ENCODE measurements at places on chromosomes 11 and 22.

- no peak for DNase-seq
These were observed 5.8 kb upstream of the GCAT start for GRCh38 chr22:37801946-37802309.

DNA sequence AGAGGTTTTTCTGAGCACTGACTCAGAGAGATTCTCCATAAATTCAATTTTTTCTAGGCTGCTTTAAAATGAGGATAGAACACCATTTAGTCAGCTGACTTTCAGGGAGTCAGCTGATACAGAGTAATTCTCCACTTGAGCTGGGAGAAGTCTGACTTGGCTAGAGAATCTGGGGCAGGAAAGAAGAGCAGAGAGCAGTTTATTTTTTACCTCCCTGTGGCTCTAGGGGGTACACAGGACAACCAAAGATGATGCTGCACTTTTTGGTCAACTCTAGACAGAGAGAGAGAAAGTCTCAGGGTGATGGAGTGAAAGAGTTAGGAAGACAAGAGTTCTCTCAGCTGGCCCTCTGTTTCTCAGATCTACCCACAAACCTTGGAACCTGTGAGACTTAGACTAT lies 67.3 kb upstream of the EED start:
- DNase-seq: no peak

DNA sequence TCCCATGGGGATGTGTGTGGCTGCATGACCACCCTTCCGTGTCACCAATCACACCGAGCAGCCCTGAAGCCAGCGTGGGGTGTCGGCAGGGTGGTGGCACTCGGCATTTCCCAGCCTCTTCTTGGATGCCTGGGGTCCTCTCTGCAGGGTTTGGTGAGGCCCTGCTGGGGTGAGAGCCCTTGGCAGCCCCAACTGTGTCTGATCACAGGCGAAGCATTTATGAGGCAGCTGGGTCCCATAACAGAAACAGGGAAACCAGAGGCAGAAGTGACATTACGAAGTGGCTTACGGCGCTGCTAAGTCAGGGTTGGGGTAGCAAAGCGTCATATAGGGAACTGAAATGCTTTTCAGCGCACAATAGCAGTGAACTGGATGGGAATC lies 92.3 kb upstream of the SEPTIN5 start:
- DNase-seq: no peak

- no peak for DNase-seq
These were observed 200.8 kb upstream of the ZC3H12C start for GRCh38 chr11:109892321-109892794.

- DNase-seq: no peak
These were observed 571.7 kb downstream of the METTL15 start for GRCh38 chr11:28679795-28680468.

GRCh38 chr11:35126000-35126878 lies 12.7 kb upstream of the CD44 start:
- peak; percentile 66 for DNase-seq

GRCh38 chr11:72141066-72141465 lies 5.5 kb downstream of the FOLR3 start:
- DNase-seq: peak; percentile 37

DNA sequence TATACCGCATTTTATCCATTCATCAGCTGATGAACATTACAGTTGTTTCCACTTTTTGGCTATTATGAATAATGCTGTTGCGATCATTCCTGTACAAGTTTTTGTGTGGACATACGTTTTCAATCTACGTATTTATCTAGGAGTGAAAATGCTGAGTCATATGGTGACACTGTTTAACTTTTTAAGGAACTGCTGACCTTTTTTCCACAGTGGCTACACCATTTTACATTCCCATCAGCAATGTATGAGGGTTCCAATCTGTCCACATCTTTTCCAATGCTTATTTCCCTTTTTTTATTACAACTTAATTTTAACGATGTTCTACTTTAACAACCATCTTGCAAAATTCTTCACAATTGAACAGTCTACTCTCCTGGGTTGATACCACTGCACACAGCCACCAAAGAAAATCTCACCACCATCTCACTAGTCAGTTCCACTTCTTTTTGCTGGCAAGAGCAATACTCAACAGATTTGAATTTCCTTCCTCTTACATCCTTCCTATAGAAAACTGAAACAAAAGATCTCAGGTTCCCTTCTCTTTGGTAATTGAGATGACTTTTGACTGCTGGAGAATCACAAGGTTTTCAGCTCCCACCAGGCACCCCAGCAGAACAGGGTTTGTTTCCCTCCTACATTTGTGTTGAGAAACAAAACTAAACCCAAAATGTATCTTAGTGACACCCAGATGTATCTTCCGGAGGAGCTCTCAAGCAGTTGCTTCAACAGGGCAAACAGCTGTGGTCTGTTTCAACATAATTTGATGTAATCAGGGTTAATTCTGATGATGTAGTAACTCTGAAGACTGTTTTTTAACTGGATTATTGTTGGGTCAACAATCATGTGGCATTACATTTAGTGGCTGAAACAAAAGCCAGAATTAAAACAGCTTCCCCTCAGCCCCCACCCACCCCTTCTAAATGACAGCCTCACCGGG lies 7.0 kb upstream of the GAB2 start:
- DNase-seq: no peak

- DNase-seq: no peak
These were observed 6.2 kb downstream of the UVRAG start for GRCh38 chr11:75821202-75821601.

- no peak for DNase-seq
These were observed 22.8 kb downstream of the F2 start for GRCh38 chr11:46741600-46742484.

GRCh38 chr11:18668131-18668530 lies 30.4 kb upstream of the TMEM86A start:
- no peak for DNase-seq

GRCh38 chr11:29306527-29306926 lies 710.3 kb downstream of the KCNA4 start:
- no peak for DNase-seq

DNA sequence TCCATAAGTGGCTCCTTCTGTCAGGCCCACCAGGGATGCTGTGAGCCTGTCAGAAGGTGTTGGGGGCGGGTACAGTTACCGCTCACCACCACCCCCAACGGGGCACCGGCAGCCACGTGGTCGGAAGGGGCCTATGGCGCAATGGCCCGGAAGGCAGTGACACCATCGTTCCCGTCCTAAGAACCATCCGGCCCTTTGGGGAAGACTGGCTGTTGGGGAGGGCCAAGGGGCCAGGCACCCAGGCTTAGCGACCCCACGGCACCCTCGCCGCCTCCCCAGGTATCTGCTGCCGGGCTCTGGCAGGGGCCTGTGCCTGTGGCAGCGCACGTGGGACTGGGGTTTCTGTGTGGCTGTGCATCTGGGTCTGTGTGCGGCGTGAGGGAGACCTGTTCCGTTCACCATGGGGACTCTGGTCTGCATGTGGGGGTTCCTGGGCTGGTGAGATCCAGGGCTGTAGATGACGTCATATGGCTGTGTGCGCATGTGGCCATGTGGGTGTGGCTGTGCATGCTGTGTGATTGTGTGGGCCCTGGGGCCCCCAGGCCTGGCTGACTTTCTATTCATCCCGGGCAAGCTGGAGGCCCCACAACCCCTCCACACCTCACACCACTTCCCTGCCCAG lies 717 bp downstream of the OSM start:
- peak; percentile 91 for DNase-seq

DNA sequence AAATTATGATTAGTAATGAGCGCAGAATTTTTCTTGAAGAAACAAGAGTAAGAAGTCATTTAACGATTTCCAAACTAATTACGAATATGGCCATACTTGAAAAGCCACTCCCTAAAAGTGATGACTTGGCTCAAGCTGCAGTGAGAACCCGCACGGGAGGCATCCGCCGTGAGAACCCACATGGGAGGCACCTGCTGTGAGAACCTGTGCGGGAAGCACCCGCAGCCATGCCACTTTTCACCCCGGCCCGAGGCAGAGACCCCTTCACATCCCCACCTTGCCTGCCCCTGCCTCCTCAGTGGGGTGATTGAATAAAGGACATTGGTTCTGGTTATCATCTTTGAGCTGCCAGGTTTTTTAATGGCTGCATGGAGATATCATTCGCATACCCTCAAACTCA lies 89.7 kb downstream of the BRD1 start:
- DNase-seq: no peak

- DNase-seq: no peak
These were observed 44.3 kb upstream of the NNMT start for GRCh38 chr11:114251815-114252337.

- no peak for DNase-seq
These were observed 771.5 kb downstream of the DLG2 start for GRCh38 chr11:84855508-84856245.

DNA sequence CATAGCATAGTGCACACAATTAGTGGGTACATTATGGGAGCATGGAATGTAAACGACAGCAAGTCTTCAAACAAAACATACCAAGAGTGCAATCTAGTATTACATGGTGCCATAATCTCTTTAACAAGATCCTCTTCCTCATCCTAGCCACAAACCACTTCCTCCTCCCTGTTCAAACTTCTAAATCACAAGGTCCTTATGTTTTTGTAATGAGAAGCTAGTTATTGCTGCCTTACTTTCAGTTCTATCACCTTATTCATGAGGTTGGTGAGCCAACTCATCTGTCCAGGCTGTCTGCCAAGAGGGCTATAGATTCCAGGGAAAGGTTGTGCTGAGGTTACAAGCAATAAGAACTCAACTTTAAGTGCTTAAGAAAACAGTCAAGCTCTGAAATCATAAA lies 195.4 kb upstream of the ARHGAP20 start:
- DNase-seq: peak; percentile 6

GRCh38 chr11:116176484-116177005 lies 596.2 kb downstream of the BUD13 start:
- no peak for DNase-seq

DNA sequence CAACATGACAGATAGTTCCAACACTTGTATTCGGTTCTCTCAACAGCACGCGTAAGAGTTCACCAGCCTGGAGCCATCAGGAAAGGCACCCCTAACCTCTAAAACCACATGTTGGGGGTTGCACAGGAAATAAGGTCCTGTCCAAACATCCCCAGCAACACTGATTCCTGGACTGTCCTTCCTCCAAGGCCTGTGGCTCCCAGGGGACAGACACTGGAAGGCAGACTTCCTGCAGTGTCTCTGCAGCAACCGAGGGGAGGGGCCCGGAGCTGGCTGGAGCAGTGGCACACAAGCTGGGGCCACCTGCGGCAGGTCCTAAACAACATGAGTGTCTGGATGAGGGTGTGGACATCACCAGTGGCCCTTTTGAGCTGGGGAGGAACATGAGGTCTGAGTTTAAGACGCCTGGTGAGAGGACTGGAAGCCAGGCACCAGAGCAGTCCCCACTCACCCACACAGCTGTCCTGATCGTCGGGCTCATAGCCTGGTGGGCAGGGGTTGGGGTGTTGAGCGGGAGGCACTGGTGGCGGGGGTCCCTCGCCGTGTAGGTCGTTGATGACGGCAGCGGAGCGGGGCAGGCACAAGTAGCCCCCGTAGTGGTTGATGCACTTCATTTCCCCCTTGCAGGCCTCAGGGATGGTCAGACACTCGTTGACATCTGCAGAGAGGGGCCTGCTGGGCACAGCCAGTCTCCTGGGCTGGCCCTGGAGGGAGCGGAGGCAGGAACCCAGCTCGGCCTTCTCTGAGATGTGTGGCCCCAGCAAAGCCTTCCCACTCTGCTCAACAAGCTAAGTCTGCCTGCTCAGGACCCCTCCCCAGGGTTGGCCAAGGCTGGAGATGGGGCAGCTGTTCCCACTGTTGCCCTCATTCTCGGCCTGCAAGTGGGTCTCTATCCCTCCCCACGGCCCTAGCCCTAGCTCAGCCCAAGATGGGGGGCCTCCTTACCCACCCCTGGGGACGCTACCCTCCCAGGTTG lies 1.6 kb downstream of the EFEMP2 start:
- no peak for DNase-seq

DNA sequence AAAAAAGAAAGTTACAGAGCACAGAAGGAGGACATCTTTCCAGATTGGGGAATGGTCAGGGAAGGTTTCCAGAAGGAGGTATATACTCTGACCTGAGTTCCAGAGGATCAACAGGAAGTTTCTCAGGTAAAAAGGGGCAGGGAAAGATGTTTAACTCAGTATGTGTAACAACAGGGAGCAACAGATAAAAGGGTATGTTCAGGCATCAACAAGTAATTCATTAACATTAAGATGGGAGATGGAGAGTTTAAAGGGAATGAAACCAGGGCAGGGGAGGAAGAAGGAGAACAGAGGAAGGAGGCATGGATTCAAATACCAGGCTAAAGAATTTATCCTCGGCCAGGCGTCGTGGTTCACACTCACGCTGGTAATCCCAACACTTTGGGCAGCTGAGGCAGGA lies 2.5 kb upstream of the DENND5A start:
- no peak for DNase-seq

DNA sequence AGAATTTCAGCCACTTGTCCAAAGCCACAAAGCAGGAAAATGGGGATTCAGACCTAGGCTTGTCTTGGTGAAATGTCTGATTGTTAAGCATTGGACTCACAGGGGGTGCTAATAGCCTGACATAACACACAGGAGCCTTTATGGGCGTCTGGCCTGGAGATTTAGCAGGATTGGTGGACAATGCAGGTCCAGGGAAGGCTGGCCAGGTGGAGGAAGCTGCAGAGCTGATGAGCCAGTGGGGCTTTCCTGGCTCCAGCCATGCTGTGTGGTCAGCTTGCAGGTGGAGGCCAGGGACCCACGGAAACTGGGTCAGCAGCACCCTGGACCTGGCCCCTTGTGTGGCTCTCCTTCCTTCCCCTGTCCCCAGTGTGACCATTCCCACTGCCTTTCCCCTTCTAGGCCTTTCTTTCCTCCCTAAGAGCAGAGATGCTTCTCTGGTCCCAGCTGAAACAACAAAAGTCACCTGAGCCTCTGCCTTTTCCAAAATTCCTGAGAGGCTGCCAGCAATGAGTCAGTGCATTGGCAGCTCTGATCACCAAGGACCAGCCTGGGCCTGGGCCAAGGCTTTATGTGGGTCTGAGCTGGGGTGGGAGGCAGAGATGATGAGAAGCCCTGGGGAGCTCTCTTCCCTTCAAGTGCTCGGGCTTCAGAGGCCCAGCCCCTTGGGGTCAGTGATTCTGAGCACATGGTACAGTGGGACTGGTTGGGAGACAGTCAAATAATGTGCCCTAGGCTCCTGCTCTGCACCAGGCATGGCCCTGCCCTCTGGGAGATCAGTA lies 85.2 kb downstream of the CCDC81 start:
- no peak for DNase-seq

GRCh38 chr22:20138868-20139267 lies 7.3 kb downstream of the ZDHHC8 start:
- DNase-seq: no peak

- DNase-seq: no peak
These were observed 43.9 kb downstream of the KIRREL3 start for GRCh38 chr11:126956635-126957034.

DNA sequence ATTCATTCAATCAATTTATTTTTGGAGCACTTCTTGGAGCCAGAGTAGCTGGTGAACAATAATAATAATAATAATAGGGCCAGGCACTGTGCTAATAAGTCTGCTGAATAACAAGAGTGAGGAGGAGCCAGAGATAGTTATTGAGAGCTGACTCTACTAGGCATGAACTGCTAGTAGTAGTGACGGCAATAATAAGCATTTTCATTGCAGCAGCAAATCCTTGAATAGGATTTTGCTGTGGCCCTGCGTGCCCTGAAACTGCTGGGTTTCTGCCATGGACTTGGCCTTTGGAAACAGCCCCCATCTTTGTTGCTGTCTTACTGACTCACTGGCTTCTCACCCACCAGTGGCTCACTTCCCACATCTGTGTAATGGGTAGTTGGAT lies 545.9 kb downstream of the MIAT start:
- DNase-seq: no peak

GRCh38 chr11:75689863-75690609 lies 21.2 kb upstream of the MAP6 start:
- DNase-seq: peak; percentile 20

All from activated CD4-positive, alpha-beta T cell treated with anti-CD3 and anti-CD28 coated beads for 48 hours (primary cell).